ENCODE measurements at places on chromosomes 2 and 18.

DNA sequence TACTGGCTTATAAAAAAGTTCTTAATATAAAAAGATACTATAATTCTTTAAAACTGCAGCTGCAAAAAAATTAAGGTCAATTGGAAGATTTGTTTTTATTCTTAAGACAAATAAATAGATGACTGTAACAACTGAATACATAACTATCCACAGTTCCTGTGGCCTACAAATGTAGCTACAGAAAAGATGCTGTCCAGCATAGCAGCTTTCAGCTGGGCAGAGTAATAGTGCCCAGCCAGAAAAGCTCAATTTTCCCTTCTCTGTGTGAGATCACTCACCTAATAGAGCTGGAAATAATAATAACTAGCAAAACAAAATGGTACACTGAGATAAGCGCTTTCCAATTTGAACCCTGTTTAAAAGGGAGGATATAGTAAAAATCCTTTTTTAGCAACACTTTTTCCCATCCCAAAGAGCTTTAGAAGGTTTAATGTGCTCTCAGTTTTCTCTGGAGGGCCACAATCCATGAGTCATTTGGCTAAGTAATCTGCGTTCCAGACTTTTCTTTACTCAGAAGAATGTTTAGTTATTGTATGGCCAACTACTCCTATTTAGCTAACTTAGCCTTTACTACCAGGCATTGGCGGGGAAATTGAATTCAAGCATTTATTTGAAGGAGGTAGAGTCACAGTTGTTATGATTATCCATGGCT, 158.1 kb upstream of the SLC39A10 start:
- DNase-seq, result no peak

- no peak for DNase-seq
These were observed 300.9 kb downstream of the RIT2 start for GRCh38 chr18:42814618-42815017.

- no peak for DNase-seq
These were observed 516.9 kb downstream of the EIPR1 start for GRCh38 chr2:2860589-2861300.

GRCh38 chr2:213187386-213187785, 36.0 kb upstream of the IKZF2 start:
- no peak for DNase-seq

DNA sequence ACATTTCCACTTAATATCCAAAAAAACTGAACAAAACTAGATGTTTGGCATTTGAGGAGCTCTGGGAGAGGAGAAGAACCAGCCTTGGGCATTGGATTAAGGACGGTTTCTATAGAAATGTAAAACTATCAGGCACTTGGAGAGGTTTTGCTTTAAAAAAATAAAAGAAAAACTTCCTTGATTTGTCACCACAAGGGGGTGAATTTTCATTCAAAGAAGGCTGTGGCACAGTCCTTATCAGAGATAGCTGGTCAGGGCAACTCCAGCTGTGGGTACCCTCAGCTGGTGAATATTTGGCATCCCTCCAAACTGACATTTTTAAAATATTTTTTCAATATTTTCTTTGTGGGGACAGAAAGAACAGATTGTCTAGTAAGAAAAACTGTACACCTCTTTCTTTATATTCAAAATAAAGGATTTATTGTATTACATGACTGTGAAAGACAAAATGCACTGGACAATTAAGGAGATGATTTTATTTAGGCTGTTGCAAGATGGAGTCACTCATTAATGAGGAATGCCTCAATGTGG, 46.1 kb upstream of the TBC1D8 start:
- DNase-seq, result no peak

DNA sequence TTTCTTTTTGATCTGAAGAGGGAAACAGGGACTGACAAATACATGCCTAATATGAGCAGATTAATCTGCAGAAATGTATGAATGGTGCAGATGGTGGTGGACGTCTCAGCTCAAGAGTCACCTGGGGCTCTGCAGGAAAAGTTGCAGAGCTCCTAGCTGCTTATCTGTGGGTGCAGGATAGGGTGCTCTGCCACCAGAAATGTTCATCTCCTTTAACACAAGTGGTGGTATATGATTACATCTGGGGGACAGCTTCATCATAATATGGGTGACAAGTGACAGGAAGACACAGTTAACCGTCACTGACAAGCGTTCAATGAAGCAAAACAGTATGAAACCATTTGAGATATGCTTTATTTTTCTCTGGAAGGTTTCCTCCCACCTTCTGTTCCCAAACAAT, 121.2 kb upstream of the LINC00305 start:
- no peak for DNase-seq

GRCh38 chr18:45155526-45155925, 459.8 kb upstream of the SLC14A2 start:
- no peak for DNase-seq

DNA sequence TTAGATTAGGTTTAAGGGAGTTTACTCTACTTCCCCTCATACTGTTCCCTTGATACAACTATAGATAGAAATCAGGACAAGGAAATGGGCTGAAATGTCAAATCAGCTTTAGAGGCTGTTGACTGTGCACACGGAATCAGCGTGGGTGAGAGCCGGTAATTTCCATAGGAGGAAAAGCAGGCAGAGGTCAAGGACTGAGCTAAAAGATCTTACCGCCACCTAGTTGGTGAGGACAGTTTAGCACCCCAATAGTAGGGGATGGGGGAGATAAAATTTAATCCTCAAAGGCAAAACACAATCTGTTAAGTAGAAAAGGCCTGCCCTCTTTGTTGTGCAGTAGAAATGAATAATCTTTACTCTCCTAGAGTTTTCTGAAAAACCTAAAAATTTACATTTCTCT, 1154.5 kb upstream of the CHAC2 start:
- no peak for DNase-seq

DNA sequence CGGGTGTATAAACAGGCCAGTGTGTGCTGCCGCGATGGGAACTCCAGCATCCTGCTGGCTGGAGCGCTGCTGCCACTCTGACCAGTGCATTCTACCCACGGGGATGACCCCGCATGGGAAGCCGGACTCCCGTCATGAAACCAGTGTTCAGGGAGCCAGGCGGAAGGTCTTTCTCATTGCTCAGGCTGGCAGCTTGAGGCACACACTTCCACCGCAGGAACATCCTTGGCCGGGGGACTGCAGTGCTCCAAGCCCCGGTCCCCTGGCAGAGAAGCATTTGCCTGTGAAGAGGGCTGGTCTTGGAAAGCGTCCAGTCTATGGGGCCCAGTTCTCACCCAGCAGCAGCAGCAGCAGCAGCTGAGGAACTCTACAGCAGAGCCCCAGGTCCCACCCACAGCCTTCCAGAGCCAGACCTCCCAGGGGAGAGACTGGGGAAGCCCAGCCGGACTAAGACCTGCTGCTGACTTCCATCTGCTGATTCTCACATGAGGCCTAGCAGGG, 235.9 kb downstream of the KLHL29 start:
- DNase-seq, result no peak

- no peak for DNase-seq
These were observed 92.3 kb upstream of the GPR45 start for GRCh38 chr2:105149272-105149671.

- DNase-seq, result no peak
These were observed 5.5 kb upstream of the GPR75 start for GRCh38 chr2:53865264-53865663.

- DNase-seq, result no peak
These were observed 142.2 kb downstream of the BCL11A start for GRCh38 chr2:60411295-60411694.

GRCh38 chr18:79402977-79403722, 7.4 kb downstream of the NFATC1 start:
- DNase-seq, result no peak
